RWPE1 (cell line): ENCODE measurements at places on chromosomes 11 and 22.

DNA sequence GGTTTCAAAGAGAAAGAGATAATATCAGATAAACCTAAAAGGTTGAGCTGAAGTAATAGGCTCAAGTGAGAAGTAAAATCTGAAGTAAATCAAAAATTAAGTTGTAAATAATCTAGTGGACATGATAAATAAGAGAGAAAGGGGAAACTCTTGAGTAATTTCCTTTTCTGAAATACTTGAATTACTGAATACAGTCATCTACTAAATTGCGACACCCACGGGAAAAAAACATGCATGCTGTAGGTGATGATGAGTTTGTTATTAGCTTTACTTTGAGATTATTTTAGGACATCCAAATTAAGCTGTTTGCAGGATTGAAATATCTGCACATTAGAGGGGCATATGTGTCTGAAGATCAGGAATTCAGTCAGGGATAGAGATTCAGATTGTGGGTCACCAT, 50.0 kb upstream of the CARD18 start:
- peak; percentile 3 for DNase-seq

DNA sequence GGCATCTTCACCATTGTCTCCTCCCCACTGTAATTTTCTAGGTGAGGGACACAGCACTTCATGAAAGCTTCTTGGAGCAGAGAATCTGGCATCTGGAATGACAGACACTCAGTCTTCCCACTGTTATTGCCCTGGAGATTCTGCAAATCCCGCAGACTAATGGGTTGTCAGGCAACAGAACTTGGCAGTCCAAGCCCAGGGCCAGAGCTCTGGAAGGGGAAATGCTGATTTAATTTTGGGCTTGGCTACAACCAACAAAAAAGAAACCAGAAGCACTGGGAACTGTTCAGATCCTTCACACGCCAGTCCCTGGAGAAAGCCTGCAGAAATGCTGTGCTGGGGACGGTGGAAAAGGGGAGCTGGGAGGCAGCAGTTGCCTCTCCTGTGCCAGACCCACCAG, 71.5 kb upstream of the BID start:
- DNase-seq: no peak

DNA sequence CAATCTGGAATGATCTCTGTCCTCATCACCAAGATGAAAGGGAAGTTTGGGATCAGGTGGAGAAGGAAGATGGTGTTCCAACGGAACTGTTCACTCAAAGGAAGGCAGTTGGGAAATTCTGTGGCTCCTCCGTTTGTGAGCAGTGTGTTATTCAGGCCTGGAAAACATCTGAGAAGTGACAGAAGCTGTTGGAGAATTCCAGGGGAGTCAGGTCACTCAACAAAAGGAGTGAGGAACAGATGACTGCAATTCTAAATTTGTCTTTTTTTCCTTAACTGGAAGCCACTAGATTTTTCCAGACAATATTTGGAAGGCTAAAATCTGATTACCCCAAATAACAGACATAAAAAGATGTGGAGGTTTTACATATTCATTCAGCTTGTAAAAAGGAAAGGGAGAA, 107.8 kb downstream of the CD44 start:
- no peak for DNase-seq

DNA sequence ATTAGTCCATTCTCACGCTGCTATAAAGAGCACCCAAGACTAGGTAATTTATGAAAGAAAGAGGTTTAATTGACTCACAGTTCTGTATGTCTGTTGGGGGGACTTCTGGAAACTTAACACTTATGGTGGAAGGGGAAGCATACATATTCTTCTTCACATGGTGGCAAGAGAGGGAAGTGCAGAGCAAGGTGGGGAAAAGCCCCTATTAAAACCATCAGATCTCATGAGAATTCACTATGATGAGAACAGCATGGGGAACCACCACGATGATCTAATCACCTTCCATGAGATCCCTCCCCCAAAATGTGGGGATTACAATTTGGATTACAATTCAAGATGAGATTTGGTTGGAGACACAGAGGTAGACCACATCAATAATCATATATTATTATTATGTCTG, 25.7 kb downstream of the CEP57 start:
- no peak for DNase-seq

- DNase-seq: no peak
Measured at GRCh38 chr11:64627371-64627770, 36.4 kb downstream of the SLC22A12 start.
